HCT116 (cell line): ENCODE measurements at places on chromosomes 1 and 21. TPM values are rescaled to one million over a fixed set of nuclear protein-coding genes. Genes with fewer than 3 reads are reported as not detected.

The TCHHL1 gene
- total RNA-seq = not detected

The GJA8 gene
- not detected for total RNA-seq

The EPS8L3 gene
- total RNA-seq = 0.96 TPM

The FAM72C gene
- total RNA-seq = 9.5 TPM

The TBX15 gene
- total RNA-seq = not detected

The VHLL gene
- not detected for total RNA-seq

The IQGAP3 gene
- total RNA-seq = 38.8 TPM

The KCNQ4 gene
- total RNA-seq = 4.1 TPM

The E2F2 gene
- total RNA-seq = 16.3 TPM

The CFAP141 gene
- not detected for total RNA-seq

The PRAMEF11 gene
- total RNA-seq = not detected

The STUM gene
- total RNA-seq = not detected

The RHBDL2 gene
- not detected for total RNA-seq

- peak; percentile 19 for DNase-seq
Measured at GRCh38 chr1:34590211-34590623, 164.6 kb upstream of the GJB5 start.

GRCh38 chr1:226661965-226662364 lies 77.1 kb downstream of the ITPKB start:
- no peak for DNase-seq

DNA sequence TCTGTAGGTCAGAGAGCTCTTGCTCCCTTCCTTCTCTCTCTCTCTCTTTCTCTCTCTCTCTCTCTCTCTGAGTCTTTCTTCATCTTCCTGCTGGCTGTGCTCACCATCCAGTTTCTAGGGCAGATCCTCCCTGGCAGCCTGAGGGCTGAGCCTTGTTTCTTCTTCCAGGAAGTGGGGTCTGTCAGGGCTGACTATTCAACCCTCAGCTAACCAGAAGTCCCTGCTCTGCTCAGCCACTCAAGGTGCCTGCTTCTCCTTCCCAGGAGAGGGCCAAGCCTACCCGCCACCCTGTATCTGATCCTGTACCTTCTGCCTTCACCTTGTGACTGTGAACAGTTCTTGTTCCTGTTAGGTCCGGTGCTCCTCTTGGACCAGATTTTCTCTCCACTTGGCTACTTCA lies 107.6 kb upstream of the ETV3 start:
- no peak for DNase-seq

GRCh38 chr1:156104065-156104810 lies 10.3 kb upstream of the LMNA start:
- no peak for DNase-seq

GRCh38 chr1:165067829-165068228 lies 288.7 kb downstream of the LMX1A start:
- DNase-seq = no peak

DNA sequence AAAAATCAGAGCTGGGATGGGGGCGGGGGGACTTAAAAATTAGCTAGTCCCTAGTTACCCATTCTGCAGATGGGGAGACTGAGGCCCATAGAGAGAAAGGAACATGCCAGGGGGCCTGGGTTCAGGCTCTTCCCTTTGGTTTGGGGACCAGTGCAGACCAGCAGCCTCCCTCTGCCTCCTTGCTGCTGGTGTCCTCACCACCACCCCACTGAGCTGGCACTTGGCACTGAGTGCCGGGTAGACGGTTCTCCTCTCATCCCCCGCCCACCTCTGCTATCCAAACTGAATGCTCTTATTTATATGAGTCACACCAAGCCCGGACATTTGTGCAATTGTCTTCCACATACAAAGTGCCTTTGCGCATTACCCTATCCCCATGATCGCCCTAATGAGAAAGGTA lies 39.2 kb downstream of the CAMK2N1 start:
- no peak for DNase-seq

- DNase-seq = no peak
Measured at GRCh38 chr1:201610858-201611257, 71.9 kb downstream of the NAV1 start.

DNA sequence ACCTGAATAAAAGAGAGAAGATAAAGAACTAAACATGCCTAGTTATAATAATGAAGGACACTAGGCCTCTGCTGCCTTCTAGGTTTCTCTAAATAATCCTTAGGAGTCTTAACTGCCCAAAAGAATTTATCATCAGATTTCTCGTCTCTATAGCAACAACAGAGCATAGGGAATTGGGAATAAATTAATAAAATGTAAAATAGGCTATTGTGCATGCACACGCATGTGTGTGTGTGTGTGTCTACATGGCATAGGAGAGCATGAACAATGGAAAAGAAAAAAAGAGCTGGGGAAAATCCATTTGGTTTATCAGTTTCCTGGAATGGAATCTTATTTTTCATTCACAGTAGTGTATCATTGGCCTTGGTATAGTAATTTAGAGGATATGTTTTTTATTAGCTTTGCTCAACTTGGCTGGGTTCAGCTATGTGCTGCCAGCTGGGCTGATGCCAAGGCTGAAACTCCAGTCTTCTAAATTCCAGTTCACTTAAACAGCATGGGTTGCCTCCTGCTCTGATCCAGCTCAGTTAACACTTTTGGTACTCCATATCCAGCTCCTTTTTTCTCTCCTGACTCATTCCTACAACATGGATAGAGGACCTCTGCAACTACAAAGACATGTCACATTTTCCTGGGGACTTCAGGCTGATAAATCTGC lies 80.6 kb upstream of the SLFNL1 start:
- no peak for DNase-seq

DNA sequence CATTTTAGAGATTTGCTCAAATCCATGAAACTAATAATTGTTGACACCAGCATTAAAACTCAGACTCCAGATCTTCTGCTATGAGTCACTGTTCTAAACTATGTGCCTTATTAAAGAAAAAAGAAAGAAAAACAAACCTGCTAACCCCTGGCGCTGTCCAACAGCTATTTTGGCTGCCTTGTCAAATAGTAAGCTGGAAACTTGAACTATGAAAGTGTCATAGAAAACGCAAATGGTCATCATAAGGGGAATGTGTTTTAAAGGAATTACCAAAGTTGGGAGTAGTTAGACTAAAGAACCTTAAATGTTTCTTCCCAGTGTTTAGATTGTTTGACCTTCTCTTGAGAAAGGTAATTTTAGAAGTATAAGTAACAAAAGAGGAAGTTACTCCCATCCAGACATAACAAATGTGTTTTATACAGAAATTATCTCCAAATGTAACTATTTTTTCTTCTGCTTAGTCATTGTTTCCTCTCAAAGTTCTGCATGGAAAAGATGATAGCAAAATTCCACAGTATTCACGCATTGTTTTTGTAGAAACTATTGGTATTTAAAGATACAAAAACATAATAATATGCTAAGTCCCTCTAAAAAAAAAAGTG lies 272.4 kb downstream of the TPR start:
- DNase-seq = no peak

GRCh38 chr1:109635862-109636200 lies 16.2 kb downstream of the AMPD2 start:
- DNase-seq = no peak

DNA sequence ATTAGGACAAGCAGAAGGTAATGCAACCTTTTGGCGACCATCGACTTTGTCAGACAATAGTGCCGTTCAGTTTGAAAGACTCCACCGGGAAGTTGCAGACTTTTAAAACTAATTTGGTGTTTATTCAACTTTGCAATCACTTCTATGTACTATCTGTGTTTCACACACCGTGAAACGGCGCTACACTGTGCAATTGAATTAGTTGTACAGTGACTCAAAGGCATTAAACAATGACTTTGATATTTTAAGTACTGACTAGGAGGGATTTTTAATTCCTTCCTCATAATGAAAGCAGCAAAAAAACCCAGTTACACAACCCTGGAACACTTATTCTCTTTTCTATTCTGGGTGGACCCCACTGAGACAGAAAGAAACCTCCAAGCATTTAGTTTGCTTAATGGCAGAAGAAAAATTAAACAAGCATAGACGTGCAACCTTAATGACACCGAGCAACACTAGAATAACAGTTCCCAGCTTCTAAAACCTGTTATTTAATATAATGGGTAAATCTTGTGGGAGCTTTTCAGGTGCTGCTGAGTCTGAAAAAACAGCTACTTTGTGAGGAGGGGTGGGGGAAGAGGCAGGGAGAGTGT lies 176.8 kb downstream of the LMO4 start:
- DNase-seq = no peak

- no peak for DNase-seq
Measured at GRCh38 chr1:25816112-25816718, 3.5 kb upstream of the MTFR1L start.

GRCh38 chr1:21217812-21218596 lies 41.3 kb upstream of the EIF4G3 start:
- no peak for DNase-seq

GRCh38 chr1:76269155-76269554 lies 194.6 kb downstream of the ST6GALNAC3 start:
- DNase-seq = no peak

GRCh38 chr1:90045853-90046563 lies 51.1 kb downstream of the ZNF326 start:
- DNase-seq = peak; percentile 8

GRCh38 chr1:108560874-108561459 lies 1.1 kb downstream of the EEIG2 start:
- DNase-seq = peak; percentile 70

- DNase-seq = no peak
Measured at GRCh38 chr1:191174298-191174697, 696.6 kb upstream of the BRINP3 start.

- DNase-seq = no peak
Measured at GRCh38 chr1:218659911-218660677, 315.0 kb downstream of the TGFB2 start.

GRCh38 chr1:75438355-75438754 lies 172.6 kb downstream of the SLC44A5 start:
- DNase-seq = no peak

- no peak for DNase-seq
Measured at GRCh38 chr1:225747566-225747965, 30.1 kb upstream of the SRP9 start.

DNA sequence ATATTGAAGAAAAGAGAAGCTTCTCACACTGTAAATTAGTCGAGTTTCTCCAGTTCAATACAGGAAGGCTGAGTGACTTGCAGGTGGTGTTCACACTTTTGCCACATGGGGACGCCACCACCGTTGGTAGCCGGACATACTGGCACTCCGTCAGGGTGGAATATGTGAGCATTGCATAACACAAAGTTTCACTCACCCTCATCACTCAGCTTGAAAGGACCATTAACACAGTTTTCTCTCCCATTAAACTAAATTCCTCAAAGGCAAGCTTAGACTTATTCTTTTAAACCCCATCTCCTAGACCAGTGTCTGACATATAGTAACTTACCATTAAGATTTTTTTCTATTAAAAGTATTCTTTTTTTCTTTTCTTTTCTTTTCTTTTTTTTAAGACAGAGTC lies 105.3 kb upstream of the SERBP1 start:
- peak; percentile 69 for DNase-seq

- no peak for DNase-seq
Measured at GRCh38 chr1:150572918-150573647, 6.3 kb downstream of the MCL1 start.

GRCh38 chr1:1080122-1080757 lies 6.1 kb upstream of the RNF223 start:
- DNase-seq = peak; percentile 42

DNA sequence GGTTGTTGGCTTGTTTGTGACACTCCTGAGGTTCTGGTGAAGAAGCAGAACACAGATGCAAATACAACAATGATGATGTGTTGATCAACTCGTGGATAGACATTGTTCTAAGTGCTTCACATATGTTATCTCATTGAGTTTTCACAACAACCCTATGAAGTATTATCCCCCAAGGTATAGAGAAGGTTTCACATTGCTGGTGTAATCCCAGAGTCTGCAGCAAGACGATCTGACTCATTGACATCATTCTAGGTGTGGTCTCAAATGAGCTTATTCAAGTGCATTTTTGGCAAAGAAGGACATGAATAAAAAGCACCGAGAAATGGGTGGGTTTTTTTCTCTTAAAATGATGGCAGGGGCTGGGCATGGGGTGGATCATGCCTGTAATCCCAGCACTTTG lies 64.1 kb upstream of the SCAF4 start:
- no peak for DNase-seq

GRCh38 chr21:26809745-26810144 lies 35.5 kb downstream of the ADAMTS1 start:
- no peak for DNase-seq

- DNase-seq = no peak
Measured at GRCh38 chr1:202282596-202283283, 59.0 kb downstream of the UBE2T start.

DNA sequence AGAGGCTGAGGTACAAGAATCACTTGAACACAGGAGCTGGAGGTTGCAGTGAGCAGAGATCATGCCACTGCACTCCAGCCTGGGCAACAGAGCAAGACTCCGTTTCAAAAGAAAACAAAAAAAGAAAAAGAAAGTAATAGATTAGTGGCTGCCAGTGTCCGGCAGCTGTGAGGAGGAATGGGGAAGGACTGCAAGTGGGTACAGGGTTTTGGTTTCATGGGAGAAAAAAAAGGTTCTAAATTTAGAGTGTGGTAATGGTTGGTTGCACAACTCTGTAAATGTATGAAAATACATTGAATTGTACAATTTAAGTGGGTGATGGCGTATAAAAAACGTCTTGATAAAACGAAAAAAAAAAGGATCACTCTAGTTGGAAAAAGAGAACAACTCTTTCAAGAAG lies 6.7 kb downstream of the TAF1A start:
- no peak for DNase-seq

DNA sequence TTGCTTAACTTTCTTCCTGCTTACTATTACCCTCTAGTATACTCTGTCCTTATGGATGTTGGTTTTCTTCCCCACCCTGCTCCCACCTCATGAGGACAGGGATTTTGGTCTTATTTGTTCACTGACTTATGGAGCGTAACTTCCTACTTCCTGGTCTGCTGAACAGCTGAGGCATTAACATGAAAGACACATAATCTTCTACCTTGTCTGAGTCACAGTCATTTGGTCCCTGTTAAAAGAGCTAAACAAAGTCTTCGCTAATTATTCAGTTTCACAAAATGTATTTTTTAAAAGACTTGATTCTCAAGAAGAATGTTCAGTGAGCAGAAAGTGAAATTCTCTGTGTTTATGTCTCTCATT lies 18.5 kb downstream of the RNASEL start:
- no peak for DNase-seq

DNA sequence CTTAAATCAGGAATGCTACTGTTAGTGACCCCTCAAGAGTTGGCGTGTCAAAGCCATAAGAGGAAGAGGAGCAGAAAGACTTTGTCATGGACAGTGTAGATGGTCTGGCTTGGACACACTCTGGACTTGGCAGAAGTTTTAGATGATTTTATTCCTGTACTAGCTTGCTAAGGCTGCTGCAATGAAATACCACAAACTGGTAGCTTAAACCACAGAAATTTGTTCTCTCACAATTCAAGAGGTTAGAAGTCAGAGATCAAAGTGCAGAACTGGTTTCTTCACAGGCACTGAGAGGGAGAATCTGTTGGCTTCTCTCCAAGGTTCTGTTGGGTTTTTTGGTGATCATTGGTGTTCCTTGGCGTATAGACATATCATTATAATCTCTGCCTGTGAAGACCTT lies 869.8 kb upstream of the B3GALT2 start:
- DNase-seq = no peak
